ENCODE measurements at places on chromosomes 5 and 9.

GRCh38 chr5:11504886-11505193 is 399.4 kb downstream of the CTNND2 start:
- DNase-seq = no peak

GRCh38 chr9:94560237-94560636 is 5.4 kb downstream of the PCAT7 start:
- no peak for DNase-seq

GRCh38 chr5:73304381-73304780 is 131.4 kb downstream of the TMEM174 start:
- DNase-seq = no peak

DNA sequence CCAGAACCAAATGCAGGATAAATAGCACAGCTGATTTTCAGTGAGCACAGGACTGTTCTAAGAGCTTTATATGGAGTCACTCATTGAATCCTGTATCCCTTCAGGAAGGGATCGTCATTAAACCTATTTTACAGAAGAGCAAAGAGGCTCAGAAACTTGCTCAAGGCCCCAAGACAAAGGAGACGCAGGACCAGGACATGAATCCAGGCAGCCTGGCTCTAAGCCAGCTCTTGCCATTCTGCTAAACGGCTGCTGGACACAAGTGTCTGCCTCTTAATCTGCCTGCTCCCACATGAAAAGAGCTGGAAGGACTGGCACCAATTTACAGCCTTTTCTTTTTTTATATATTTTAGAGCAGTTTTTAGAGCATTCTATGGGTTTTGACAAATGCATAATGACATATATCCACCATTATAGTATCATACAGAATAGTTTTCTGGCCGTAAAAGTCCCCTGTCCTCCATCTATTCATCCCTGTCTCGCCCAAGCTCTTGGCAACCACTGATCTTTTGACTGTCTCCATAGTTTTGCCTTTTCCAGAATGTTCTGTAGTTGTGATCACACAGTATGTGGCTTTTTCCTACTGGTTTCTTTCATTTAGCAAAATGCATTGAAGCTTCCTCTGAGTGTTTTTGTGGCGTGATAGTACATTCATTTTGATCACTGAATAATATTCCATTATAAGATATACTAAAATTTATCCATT is 37.5 kb downstream of the RETREG1 start:
- no peak for DNase-seq

- no peak for DNase-seq
Measured at GRCh38 chr9:16974436-16974835, 104.0 kb upstream of the BNC2 start.

DNA sequence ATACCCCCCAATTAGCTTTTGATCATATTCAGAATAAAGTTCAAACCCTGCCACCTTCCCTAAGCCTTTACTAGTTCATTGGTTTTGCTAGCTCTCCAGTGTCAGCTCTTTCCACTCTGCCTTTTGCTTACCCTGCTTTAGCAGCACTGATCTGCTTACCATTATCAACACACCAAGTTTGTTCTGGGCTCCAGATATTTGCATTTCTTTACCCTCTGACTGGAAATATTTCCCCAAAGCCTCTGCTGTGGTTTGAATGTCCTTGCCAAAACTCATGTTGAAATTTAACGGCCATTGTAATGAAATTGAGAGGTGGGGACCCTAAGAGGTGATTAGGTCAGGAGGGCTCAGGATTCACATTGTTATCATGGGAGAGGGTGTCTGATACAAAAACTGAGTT is 99.5 kb downstream of the GCNT1 start:
- DNase-seq = no peak

DNA sequence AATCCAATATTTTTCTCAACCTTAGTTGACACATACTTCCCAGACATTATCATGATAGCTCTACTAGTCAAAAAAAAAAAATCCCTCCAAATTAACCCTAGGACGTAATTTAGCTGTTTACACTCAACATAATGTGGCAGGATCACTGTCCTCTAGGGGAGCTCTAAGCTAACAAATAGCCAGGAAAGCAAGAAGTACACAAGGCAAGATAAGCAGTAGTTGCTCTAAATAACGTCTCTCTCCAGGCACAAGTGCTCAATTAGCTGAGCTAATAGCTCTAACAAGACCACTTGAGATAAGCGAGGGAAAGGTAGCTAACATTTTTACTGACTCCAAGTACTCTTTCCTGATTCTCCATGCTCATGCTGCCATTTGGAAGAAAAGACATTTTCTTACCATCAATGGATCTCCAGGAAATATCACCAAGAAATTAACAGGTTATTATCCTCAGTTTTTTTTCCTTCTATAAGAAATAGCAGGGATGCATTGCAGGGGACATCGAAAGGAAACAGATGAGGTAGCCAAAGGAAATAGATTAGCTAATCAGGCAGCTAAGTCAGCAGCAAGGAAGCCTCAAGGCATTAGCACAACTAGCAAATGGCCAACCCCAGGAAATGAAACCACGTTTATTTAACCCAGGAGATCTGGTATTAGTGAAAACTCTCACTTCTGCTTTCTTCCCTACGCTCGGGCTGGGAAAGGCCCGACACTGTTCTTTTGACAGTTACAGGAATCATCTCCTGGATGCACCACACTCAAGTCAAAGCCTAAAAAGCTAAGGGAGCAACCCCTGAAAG is 614.1 kb downstream of the PTPRD start:
- no peak for DNase-seq

DNA sequence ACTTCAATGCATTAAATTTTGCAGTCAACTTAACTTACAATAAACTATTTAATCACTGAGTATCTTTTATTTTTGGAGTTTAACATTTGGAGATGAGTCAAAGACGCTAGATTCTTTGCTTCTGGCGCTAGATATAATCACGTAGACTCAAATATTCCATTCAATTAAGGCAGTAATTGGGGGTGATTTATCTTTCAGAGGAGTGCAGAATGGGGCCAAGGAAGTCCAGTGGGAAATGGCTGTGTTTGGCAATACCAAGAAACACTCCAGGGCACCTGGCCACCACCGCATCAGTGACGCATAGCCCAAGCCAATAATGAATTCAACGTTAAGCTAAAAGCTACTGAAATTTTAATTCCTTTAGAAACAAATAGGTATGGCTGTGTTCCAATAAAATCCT is 81.2 kb downstream of the PHAX start:
- no peak for DNase-seq

DNA sequence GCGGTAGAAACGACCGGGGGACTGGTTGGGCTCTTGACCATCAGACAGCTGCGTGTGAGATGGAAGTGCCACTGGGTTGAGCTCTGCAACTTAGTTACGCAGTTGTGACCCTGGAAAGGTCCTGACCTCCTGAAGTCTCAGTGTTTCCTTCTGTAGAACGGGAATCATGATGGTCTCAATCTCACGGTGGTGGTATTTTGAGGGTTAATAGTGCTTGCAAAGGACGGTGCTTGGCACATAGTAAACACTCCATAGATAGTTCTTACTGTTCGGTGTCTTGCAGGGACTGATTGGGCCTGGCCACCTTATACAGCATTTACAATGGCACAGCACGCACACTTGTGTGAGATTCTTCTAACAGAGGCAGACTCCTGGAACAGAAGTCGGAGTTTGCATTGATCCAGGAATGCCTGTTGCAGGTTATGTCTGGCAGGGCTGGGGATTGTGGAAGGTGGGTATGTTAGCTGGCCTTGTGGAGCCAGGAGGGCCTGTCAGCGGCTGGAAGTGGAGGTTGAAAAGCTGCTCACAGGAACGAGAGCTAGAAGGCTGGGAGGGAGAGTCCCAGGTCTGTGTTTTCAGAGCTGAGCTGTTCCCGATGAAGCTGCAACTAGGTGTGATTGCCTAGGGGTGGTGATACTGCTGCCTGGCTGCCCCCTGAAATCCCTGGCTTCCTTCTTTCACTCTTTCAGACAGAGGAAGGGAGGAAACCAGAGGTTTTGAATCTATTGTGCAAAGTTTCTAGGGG is 962 bp upstream of the TXN start:
- DNase-seq = peak; percentile 22

GRCh38 chr9:77218612-77219011 is 41.3 kb downstream of the VPS13A start:
- no peak for DNase-seq

GRCh38 chr9:116276196-116276493 is 122.6 kb downstream of the PAPPA start:
- no peak for DNase-seq

DNA sequence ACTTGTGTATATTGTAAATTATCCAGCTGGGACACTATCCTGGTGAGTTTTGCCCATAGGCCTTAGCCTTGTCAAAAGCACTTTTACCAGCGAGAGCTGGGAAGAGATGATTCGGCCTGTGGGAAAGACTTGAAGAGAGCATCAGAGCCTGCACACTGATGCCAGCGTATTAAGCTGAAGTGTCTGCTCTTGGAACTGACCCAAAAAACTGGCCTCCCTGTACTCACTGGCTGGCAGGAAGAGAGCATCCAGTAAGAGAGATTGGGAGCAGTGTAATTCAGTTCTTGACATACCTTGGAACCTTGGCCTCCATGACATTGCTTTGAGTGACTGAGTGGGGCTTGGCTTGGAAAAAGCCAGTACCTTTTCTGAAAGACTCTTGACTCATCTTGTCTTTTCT is 73.7 kb downstream of the ZNF462 start:
- DNase-seq = no peak

Data from stimulated activated CD4-positive, alpha-beta T cell treated with anti-CD3 and anti-CD28 coated beads, Interleukin-2, amount 100 ng/mL, for 24 hours (primary cell).